ENCODE measurements at places on chromosomes 5 and 9. TPM values are rescaled to one million over a fixed set of nuclear protein-coding genes. Genes with fewer than 3 reads are reported as not detected.
A peak's percentile ranks its signal among the peaks of the same experiment; 100 is the strongest.

CXCL14 gene
- total RNA-seq = 1.6 TPM

- DNase-seq = peak; percentile 72
These were observed 52.3 kb downstream of the PSD2 start for GRCh38 chr5:139847790-139848507.

DNA sequence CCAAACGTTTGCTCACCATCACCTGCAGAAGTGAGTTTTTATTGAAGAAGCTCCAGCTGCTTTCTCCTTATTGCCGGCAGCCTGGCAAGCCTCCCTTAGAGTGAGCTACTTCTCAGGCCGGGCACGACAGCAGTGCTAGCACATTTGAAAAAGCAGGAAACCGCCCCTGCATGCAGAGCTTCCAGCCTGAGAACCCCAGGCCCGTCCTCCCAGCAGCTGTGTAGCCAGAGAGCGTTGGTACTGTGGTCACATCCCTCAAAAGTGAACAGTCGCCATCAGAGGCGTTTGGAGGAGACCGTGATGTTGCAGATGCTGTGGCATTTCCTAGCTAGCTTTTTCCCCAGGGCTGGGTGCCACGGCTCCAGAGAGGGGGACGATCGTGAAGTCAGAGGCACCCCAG is 23.5 kb downstream of the SLC25A25 start:
- no peak for DNase-seq

- DNase-seq = no peak
These were observed 44.4 kb upstream of the FER start for GRCh38 chr5:108703313-108703712.

- DNase-seq = no peak
These were observed 24.4 kb upstream of the SYNPO start for GRCh38 chr5:150616024-150616470.

- DNase-seq = no peak
These were observed 147.9 kb upstream of the TBCA start for GRCh38 chr5:77924081-77924480.
